ENCODE measurements at places on chromosomes 3 and 15.

DNA sequence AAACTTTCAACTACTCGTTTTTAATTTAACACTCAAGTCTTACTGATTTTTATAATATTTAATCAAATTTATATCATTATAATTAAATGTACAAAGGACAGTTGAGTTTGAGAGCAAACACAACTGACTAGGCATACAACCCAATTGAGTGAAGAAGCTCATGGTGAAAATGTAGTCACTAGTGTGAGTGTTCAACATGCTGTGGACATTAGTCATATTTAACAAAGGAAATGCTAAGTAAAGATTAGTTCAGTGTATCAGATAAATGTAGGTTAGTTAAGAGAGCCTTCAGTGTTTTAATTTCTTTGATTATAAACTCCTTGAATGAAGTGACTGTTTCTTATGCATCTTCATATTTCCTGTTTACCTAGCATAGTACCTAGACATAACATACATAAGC is 444.2 kb upstream of the GOLIM4 start:
- DNase-seq: no peak

- no peak for DNase-seq
Measured at GRCh38 chr3:31974471-31974870, 6.6 kb downstream of the OSBPL10 start.

GRCh38 chr15:61200626-61201025 is 28.5 kb downstream of the RORA start:
- DNase-seq: no peak

DNA sequence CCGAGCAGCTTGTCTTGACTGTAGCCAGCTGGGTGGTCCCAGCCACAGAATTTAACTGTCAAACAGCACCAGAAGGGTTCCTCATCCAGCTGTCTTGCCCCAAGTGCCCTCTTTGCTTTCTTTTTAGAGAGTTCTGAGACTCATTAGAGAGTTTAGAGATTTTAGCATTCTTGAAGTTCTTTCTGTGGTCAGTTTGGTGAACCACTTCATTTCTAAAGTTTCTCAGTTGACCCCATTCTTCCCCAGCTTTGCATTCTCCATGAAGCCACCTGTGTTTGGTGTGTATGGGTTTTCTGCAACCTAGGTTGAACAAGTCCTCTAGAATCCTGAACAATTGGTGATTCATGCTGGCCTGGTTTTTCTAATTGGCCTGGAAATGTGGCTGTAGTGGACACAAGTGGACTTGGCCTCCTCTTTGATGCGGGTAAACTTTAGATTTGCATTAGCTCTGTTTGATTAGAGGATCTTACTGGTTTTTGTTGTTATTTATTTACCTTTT is 33.7 kb downstream of the FLNB start:
- DNase-seq: peak; percentile 38

- DNase-seq: no peak
Measured at GRCh38 chr3:176595307-176595706, 602.0 kb downstream of the TBL1XR1 start.

- no peak for DNase-seq
Measured at GRCh38 chr3:121913305-121913990, 19.2 kb downstream of the SLC15A2 start.

DNA sequence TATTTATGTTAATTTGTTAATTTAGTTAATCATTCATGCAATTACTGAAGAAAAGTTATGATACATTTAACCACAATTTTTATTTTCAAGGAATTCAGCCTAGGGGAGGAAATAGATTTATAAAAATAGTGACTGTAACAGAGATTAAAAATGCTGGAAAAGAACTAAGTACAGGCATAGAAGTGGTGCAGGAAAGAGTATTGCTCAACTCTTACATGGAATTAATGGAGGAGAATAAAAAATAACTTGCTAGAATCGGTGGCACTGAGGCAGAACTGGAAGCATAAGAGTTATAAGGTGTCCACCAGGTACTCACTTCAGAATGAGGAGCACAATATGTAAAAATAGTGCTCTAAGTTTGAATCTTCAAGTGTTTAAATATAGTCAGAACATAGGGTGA is 13.5 kb upstream of the OR5AC2 start:
- no peak for DNase-seq
